ENCODE measurements at places on chromosomes 7 and 10.

DNA sequence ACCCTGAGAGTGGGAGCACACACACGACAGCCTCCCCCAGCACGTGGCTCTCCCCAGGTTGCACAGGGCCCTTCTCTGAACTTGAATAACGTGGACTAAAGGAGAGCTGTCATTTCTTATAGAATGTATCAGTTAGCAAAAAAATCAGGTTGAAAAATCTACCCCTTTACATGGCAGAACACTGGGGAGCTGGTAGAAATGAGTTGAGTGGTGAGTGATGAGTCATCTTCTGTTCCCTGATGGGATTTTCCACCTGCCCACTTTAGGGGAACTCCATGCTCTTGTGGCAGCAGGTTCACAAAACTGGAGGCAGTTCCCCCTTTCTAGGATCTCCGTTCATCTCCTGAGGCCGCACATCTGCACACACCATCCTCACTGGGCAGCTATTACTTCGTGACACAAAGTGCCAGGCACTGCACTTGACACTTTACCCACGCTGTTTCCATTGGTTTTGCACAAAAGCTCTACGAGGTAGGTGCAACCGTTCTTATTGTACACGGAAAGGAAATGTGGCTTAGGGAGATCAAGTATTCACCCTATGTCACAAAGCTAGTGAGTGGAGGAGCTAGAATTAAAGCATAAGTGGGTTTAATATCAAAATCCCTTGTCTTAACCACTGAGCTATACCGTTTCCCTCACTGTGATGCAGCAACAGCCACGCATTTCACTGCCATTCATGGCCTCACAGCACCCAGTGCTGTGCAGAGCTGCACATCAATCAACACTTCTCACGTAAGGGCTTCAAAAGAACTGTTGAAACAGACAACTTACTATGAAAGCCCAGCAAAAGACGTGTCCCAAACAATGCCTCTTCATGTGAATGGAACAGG lies 80.2 kb downstream of the RNF216 start:
- peak; percentile 61 for DNase-seq

DNA sequence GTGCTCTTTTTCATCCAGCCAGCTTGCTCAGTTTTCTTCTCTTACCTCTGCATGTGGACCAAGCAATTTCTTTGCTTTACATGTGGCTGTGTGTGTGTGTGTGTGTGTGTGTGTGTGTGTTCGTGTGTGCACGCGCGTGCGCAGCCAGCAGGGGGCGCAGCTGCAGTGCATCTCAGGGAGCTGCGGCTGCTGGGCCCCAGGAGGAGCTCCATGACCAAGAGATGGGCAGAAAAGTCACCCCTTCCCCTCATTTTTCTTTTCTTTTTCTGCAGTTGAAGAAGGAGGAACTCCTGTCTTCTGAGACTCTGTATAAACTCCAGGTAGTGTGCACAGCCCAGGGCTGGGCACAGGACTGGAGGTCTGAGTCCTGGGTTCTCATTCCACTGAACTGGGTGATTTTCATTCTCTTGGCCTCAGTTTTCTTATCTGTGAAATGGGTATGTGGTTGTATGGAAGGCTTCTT lies 41.8 kb downstream of the BLNK start:
- DNase-seq: peak; percentile 50

DNA sequence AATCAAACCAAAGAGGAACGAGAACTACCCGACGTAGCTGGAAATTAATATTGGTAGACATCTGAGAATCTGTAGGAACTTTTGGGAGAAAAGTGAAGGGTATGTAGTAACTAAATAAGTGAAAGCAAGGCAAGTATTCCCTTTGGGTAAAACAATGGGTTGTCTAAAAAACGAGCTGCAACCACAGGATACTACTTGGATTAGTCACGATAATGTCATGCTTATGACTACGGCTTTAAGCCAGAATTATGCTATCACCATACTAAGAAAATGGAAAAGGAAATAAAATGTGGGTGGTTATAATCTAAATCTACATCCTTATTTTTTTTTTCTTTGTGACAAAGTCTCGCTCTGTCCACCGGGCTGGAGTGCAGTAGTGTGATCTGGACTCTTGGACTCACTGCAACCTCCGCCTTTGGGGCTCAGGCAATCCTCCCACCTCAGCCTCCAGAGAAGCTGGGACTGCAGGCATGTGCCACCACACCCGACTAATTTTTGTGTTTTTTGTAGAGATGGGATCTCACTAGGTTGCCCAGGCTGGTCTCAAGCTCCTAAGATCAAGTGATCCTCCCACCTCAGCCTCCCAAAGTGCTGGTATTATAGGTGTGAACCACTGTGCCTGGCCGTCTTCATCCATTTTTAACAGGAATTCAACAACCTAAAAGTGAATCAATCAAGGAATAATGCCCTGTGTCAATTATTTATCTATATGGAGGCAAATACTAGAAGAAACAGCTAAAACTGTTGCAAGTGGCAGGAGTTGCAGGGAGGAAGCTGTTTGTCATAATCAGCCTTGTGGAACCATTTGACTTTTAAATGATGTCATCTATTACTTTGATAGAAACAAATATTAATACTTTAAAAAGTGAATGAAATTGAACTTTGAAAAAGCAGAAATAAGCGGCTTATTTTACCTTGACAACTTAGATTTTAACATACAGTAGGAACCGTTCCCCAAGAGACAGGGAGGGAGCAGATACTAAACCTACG lies 189.3 kb downstream of the PRPF18 start:
- DNase-seq: no peak

DNA sequence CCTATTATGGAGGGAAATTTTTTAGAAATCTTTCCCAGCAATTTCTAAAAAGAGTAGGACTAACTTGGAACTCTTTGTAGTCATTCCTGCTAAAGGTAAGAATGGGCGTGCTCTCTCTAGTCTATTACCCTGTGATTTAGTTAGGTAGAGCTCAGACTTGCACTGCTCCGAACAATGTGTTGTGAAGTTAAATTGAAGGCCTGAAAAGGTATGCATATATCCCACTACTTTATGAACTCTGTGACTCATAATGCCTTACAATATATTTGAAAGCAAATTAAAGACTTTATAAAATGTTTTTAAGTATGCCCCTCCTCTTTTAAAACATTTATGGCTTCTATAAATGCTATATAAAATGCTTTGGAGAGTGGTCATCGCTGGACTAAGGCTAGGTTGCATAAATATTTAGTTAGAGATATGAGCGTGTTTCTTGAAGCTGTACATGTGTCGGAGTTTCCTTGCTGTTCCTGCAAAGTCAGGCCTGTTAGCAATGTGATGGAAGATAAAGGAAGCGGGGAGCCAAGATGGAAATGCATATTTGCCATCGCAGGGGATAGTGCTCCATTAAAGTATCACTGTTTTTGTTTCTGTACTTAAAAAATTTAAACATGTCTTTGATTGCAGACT lies 761.4 kb downstream of the LRMDA start:
- no peak for DNase-seq

DNA sequence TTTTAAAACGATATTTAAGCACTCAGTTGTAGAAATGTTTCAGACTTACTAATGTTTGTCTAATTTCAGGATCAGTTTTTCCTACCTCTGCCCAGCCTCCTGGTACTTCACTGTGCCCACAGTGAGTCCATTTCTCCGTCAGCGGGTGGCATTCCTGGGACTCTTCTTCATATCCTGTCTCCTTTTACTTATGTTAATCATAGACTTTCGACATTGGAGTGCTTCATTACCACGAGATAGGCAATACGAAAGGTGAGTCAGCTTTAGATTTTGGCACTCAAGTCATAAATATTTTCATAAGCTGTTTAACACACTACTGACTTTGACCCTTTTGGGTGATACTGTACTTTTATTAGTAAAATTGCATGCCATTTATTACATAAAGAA lies 2.1 kb downstream of the ENTPD7 start:
- DNase-seq: no peak

DNA sequence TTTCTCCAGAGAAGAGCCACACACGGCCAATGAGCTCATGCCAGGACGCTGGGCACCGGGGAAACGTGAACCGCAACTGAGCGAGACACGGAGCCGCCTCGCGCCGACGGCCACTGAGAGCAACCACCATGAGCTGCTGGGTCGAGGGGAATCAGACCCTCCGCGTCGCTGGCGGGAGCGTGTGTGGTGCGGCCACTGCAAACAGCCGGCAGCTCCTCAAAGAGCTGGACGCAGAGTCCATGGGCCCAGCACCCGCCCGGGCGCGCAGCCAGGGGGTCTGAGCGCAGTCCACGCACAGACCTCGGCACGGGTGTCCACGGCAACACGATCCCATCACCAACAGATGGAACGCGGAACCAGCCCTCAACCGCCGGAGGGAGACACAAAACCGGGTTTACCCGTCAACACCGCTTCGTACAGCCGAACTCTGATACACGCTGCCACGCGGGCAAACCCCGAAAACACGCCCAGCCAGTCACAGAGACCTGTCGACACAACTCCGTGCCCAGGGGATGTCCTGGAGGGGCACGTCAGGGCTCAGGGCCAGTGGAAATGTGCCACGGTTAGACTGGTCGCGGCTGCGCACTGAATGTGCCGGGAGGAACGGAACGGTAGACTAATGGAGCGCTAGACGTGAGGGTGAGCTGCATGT lies 147.1 kb downstream of the ELFN1 start:
- DNase-seq: no peak

DNA sequence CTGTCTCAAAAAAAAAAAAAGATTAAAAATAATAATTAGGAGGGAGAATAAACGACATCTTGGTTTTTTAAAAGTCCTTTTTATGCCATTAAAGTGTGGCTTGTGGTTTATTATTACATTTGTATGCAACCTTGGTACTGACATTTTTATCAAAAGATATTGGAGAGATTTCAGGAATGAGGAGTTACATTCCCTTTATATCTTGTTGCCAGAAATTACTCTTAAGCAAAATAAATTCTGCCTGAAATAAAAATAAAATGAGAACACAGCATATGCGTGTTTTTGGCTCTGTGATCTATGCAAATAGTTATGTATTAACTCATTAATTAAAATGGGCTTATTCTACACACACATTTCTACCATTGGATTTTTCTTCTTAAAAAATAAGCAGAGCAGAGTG lies 202.4 kb downstream of the BICC1 start:
- no peak for DNase-seq

DNA sequence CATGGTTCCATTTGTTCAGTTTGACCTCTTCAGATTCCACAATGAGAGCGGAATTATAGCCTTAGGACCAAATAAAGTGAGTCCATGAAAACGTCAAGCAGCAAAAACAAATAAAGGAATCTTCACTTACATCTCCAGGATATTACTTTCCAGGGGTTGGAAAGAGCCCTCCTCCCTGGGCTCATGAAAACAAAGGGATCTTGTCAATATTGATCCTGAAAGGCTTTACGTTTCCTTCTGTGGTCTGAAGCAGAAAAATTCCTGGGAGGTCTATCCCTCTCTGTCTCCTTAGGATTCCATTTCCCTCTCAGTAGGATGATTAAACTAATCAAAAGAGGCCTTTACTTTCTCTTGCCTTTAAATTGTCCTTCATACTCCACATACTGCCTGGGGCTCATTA lies 293.5 kb downstream of the GPAM start:
- DNase-seq: no peak

DNA sequence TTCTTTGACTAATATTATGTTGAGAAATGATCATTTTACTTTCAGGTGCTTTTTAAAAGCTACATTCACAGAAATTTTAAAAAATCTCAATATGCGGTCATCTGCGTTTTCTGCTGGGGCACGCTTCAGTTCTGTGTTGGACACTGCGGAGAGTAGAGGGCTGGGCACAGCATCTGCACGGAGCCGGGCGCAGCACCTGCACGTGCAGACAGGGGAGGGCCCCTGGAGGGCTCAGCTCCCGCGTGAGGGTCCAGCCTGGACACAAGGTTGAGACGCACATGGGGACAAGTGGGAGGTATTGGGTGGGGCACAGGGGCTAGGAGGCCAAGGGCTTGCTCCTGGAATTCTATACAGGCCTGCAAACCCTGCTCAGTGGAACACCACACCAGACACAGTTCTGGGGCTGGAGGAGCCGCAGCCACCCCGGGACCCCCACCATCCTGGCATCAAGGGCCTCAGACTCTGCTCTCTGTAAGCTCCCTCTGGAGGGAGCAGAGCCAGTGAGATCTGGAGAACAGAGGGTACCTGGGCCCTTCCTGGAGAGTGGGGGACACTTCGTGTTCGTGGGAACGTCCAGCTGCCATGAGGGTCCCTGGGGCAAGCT lies 20.4 kb upstream of the FAM20C start:
- no peak for DNase-seq

GRCh38 chr10:112588225-112588990 lies 141.4 kb downstream of the VTI1A start:
- DNase-seq: no peak

GRCh38 chr7:158946771-158947170 lies 90.4 kb downstream of the DYNC2I1 start:
- DNase-seq: no peak

DNA sequence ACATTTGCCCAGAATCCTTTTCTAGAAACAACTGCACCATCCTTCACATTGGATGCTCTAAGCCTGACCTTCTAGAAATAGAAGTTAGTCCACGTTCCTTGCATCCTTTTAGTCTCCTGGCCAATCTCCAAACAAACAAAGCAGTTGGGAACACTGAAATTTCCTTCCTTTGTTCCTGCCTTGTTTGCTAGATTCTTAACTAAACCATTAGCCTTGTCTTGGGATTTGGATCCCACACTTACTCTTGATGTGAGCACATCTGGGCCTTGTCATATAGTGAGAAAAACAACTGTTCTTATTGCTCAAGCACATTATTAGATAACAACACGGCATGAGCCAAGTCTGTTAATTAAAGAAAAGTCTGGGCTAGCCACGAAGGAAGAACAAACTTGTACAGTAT lies 319.3 kb upstream of the GHITM start:
- no peak for DNase-seq

- DNase-seq: no peak
These were observed 10.2 kb downstream of the SCD start for GRCh38 chr10:100357059-100357858.

DNA sequence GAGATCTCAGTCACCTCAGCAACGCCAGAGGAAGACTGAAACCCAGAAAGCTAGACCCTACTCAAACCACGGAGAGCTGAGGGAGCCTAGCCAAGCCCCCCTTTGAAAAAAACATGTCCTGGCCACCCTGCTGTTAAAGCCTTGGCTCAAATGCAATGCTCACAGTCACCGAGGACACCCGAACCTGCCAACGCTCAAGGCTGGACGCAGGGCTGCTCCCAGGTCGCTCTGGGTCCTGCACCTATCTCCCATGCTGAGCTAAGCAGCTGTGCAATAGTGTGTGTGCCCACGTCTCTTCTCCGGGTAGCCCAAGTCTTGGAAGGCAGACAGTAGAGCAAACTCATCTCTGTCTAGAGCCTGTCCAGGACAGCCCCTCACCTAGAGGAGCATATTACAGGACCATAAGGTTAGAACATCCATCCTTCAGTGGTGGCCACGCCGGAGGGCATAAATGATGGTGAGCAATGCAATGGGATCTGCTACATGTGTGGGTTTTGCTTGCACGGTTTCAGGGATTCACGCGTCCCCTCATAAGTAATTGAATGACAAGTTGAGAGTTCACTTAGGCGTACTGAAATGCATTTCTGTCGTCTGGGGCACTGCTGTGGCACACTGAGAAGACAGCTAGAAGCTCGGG lies 94.2 kb upstream of the DDC start:
- DNase-seq: no peak

DNA sequence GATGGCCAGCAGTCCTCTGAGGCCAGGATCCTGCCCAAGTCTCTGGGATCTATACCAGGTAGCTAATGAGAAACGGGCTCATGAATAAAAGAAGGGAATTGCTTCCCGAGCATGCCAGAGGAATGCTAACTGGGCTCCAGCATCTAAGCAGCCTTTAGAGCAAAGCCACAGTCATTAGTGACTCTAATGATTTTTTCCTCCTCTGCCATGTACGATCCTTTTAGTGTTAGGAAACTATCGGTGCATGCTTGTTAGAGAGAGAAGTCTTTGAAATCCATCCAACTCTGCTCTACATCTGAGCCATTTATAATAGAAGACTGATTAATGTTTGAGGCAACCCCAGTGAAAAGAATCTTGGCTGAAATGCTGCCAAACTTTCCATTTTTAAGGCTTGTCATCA lies 124.9 kb upstream of the TCERG1L start:
- DNase-seq: no peak

All from effector CD4-positive, alpha-beta T cell (primary cell).